ENCODE measurements at places on chromosomes 1 and 21. TPM values are rescaled to one million over a fixed set of nuclear protein-coding genes. Genes with fewer than 3 reads are reported as not detected.

DNA sequence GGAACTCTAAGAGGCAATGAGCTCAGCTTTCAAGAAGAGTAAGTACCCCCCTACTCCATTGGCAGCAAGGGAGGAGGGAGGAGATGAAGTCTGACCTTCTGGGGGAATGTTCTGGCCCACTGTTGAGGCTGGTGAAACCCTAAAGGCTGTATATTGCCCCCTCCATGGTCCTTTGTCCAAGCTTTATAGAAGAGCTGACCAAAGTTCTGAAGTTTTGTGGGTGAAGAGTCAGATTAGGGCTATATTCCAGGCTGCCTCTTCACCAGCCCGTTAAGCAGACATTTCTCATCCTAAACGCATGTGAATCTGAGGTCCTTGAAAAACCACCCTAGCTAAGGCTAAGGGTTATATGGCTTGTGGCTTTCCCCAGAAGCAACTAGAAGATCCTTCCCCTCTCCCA, 1.4 kb downstream of the C1orf94 start:
- DNase-seq = no peak

GRCh38 chr1:159786465-159786864, 5.7 kb downstream of the DUSP23 start:
- DNase-seq = no peak

DNA sequence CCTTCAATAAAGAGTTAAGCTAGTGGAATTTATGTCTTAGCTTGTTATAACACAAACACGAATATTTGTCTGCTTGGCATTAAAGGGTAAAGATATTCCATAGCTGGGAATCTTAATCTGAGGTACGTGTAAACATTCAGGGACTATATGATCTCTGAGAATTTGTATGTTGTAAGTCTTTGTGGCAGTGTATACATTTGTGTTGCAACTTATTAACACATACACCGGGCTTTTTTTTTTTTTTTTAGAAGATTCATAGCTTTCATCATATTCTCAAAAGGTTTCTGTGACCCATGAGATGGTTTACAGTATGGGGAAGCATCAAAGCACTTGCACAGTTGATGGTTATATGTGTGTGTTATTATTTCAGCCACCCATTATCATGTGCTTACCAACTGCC, 3.0 kb downstream of the GGPS1 start:
- DNase-seq = no peak

DNA sequence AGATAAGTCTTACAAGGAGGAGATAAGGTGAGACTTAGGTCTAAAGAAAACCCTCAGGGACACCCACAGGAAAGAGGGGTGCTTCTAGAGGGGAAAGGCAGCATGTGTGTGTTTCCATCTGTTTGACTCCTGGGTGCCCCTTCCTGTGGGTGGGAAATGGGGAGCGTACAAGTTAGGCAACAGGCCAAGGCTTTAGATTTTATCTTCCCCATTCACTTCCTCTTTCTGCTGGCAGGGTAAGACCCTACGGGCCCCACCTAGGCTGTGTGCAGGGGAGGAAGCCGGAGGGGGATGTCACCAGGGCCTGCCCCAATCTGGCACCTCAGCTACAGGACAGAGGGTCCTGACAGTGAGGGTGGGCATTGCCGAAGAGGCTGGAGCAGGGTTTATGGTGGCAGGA, 2.5 kb upstream of the OLIG1 start:
- DNase-seq = no peak

DNA sequence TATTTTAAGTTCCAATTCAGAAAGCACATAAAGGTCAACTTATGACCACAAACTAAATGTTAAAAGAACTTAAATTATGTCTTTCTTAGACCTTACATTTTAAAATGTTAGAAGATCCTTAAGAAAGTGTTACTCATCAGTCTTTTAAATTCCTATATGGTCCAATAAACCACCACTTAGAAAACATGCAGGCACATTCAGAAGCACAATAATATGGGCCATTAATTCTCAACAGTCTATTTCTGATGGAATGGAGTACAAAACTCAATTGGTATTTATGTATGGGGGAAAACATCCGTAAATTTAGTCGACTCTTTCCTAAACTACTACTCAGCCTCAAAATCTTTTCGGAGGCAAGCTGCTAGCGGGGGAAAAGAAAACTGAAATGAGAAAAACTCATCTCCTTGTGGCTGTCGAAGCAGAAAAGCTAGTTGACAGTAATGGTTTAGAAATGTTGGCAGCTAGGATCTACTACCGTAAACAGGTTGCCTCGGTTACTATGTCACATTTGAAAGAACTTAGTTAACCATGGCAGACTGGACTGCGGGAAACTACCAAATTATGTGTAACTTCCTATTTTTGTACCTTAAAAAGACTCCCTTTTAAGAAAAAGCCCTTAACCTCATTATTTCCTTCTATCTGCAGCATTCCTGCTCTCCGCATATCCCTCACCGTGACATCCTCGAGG, 1.0 kb downstream of the TRMT1L start:
- DNase-seq = no peak

- DNase-seq = no peak
Measured at GRCh38 chr1:54623216-54624007, at the start of gene FAM151A. Gene FAM151A, minus strand, starts transcription at chr1:54623525. Its CDS starts 130 bp downstream, at chr1:54623395.

GRCh38 chr1:7093297-7093696, 308.0 kb downstream of the CAMTA1 start:
- DNase-seq = no peak

DNA sequence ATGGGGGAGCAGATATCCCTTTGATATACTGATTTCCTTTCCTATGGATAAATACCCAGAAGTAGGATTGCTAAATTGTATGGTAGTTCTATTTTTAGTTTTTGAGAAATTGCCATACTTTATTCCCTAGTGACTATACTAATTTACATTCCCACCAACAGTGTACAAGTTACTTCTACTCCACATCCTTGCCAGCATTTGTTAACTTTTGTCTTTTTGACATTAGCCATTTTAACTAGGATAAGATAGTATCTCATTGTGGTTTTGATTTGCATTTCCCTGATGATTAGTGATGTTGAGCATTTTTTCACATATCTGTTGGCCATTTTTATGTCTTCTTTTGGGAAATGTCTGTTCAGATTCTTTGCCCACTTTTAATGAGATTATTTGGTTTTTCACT, 620.6 kb upstream of the CAMK1G start:
- DNase-seq = no peak

DNA sequence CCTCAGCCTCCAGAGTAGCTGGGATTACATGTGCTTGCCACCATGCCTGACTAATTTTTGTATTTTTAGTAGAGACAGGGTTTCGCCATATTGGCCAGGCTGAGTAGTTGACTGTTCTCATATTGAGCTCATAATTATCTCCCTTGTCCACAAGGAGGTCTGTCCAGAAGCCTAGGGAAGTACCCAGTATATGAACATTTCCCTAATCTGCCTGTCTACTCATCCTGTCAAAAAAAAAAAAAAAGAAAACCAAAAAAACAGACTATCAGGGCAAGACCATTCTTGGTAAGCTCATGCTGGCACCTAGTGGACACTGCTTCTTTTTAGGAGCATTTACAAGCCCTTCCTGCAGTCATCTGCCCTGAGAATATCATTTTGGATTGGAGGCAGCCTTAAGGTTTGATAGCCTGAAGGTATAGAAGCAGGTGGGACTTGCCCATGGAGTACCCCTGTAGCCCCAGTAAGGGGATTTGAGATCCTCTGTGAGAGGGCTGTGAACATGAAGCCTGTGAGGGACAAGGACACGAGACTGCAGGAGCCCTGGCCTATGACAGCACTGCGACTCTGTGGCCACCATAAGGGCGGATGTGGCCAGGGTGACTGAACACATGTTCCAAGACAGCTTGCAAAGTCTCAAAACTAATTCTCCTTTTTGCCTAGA, 10.8 kb upstream of the DUSP12 start:
- peak; percentile 18 for DNase-seq

- DNase-seq = no peak
Measured at GRCh38 chr1:24400065-24400464, 13.5 kb downstream of the STPG1 start.

DNA sequence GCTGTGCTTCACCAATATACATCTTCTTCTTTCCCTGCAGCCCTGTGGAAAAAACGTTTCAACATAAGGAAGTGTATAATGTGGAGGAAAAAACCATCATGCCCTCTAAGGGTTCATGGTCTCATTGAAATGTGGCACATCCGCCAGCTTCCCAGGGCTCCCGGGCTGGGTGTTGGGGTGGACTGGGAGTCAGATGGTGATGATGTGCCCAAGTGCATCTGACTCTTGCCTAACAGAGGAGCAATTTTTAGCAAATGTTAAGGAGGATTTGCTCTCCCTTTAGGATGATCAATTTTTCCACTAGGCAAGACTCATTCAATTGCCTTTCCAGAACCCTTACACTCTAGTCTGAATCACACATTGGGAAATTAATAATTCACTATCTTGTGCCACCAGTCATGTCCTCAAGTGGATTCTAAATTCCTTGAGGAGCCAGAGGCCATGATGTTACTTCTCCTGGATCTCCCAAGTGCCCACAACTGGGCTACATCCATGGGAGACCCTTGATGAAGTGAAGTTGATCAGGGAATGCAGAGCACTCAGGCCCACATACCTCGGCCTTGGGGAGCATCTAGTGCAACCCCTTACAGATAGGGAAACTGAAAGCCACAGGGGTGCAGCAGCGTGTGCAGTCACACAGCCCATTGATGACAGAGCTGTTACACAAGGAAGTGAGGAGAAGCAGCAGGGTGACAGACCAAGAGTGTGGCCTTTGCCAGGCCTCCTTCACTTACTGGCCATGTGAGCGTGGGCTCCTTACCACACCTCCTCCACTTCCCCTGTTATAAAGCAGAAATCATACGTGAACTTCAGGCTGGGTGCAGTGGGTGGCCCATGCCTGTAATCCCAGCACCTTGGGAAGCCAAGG, 100.0 kb upstream of the SLC44A3 start:
- no peak for DNase-seq

DNA sequence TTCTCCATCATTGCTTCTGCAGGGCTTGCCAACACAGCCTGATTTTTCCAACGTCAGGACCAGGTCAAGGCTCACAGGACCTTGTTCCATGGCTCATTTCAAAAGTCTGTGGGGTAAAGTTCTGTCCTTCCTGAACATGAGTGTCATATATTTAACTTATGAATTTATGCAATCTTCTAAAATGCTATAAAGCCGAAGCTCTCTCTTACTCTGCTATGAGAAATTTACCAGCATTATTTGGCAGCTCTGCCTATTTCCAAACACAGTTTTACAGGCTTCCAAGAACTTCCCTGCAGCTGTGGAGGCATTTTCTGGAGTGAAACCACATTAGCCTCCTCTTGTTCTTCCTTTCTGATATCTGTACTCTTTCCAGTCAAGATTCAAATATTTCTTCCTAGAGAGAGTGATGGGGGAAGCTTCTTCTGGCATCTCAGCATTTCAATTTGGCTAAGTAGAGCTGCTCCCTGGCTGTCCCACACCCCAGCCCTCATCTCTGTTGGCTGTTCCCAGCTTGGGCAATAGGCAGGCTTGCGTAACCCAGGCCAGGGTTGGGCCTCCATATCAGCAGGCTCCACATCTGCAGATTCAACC, 15.6 kb upstream of the HMGCS2 start:
- no peak for DNase-seq

DNA sequence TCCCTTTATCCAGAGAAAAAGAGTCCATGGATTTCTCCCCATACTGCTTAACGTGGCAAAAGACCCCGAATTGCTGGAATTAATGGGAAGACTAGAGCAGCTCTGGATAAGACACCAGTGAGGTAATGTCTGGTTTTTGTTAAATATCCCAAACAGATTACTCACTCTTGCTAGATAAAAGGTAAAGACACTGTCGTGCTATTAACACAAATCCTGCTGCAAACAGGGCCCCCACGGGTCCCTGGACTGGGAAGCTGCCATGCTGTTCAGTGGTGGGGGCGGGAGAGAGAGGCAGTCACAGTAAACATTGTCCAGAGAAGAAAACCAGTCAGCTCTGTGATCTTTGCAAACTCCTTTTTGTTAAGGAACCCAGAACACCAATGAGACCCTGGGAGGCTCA, 15.2 kb upstream of the SRP9 start:
- peak; percentile 29 for DNase-seq

- no peak for DNase-seq
Measured at GRCh38 chr1:184878002-184878401, 96.3 kb downstream of the NIBAN1 start.

- DNase-seq = no peak
Measured at GRCh38 chr1:162856260-162856659, 4.7 kb downstream of the CCDC190 start.

DNA sequence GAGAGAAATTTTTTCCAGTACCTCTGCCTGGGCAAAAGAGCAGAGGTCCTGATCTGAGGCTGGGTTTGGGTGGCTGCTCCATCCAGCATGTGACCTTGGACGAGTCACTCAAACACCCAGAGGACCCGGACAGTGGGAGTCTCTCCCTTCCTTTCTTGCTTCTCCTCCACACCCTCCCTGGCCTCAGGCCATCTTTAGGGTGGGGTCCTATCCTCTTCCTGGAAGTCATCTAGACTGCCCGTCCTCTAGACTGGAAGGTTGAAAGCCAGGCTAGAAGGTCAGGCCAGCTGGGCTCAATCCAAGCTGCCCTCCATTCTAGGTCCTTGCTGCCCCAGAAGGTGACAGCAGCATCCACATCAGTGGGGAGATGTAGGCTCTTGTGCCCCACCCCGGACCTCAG, 599.5 kb downstream of the MATN1 start:
- no peak for DNase-seq

GRCh38 chr1:4894566-4894965, 240.2 kb downstream of the AJAP1 start:
- DNase-seq = no peak

- no peak for DNase-seq
Measured at GRCh38 chr1:41649396-41650027, 165.0 kb upstream of the EDN2 start.

Gene DCDC2B
- not detected for polyA plus RNA-seq

Gene RAVER2
- 6.4 TPM for polyA plus RNA-seq

Gene OR2L13
- not detected for polyA plus RNA-seq

Gene KCNA2
- polyA plus RNA-seq = 0.05 TPM

Gene SYF2
- polyA plus RNA-seq = 38.6 TPM

Gene ERICH3
- polyA plus RNA-seq = not detected

Gene IL19
- not detected for polyA plus RNA-seq
